Activated CD4-positive, alpha-beta T cell treated with anti-CD3 and anti-CD28 coated beads, Interleukin-2, amount 50 U/mL, for 4 hours (primary cell): ENCODE measurements at places on chromosomes 2 and 18.

DNA sequence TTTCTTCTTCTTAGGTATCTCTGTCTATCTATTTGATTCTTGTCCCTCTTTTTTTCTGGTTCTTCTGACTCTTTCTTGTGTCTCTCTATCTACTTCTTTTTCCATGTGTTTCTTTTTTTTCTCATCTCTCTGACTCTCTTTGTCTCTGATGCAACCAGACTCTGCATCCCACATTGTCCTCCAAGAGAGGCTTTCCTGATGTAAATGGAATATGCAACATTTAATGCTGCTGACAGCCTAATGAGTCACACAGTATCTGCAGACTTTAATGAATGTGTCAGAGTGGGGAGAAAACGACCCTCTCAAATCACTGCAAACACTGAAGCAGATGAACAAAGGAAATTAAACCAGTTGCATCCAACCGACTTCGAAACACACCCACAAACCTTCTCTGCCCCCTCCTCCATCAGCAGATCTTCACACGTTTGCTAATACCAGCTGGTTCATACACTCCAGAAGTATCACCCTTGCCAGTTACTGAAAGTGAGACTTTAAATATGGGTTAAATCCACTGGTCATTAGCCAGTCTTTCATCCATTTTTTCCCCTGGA is 351.5 kb downstream of the TXNL1 start:
- DNase-seq = no peak

- no peak for DNase-seq
Observed at GRCh38 chr2:28413152-28413898, 20.7 kb downstream of the FOSL2 start.

GRCh38 chr2:237304763-237305514 is 109.0 kb downstream of the COL6A3 start:
- DNase-seq = no peak

GRCh38 chr2:44943031-44943692 is 1.7 kb downstream of the SIX3 start:
- DNase-seq = no peak

DNA sequence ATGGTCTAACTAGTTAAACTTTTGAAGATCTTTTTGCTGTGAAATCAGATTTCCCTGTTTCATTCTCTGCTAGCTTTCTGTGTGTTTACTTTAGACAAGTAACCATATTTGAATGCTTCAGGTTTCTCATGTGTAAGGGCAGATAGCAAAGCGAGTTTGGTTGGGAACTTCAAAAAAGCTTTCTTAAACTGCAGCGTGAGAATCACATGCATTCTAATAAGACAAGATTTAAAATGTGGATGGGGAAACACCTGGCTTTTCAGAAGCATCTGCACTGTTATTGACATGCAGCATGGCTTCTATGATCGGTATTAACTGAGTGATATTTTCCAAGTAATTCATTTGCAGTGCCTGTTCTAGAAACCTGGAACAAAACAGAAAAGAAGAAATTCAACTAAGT is 119.3 kb downstream of the ABCA12 start:
- DNase-seq = no peak

- no peak for DNase-seq
Observed at GRCh38 chr2:175478096-175478768, 296.7 kb upstream of the ATP5MC3 start.

- no peak for DNase-seq
Observed at GRCh38 chr2:26144031-26144430, 28.9 kb upstream of the GAREM2 start.

GRCh38 chr18:55605733-55606338 is 17.8 kb upstream of the TCF4 start:
- no peak for DNase-seq

- no peak for DNase-seq
Observed at GRCh38 chr2:70123051-70123828, 36.0 kb downstream of the PCBP1 start.

DNA sequence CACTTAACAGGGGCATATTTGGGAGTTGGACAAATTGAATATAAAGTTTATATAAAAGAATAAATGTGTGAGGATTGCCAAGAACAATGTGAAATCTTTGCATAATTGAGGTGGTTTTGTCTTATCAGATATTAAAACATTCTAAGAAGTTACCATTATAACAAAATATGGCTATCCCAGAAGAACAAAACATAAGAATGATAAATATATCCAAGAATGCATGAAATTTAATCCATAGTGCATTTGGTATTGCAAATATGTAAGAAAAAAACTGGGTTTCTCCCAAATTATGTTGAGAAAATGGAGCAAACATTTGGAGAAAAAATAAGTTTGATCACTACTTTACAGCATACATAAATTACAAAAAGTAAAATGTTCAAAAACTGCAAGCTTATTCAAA is 562.4 kb downstream of the RNF144A start:
- DNase-seq = no peak

DNA sequence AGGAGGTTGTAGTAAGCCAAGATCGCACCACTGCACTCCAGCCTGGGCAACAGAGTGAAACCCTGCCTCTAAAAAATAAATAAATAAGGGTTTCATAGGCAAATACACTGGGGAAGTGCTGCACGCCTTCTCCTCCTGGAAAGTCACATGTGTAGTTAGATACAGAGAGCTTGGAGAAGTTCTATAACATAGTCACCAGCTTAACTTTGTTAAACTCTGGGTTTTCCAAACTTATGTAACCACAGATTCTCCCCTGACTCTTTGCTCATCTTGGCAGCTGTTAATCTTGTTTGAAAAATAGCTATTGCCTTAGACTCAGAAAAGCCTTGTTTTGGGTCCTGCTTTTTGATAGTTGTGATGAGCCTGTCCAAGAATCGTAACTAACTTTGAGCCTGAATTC is 25.2 kb downstream of the KIAA2012 start:
- DNase-seq = no peak

- DNase-seq = no peak
Observed at GRCh38 chr18:49690312-49690711, 123.0 kb downstream of the ACAA2 start.

- no peak for DNase-seq
Observed at GRCh38 chr2:40273734-40274182, 178.1 kb downstream of the SLC8A1 start.

- no peak for DNase-seq
Observed at GRCh38 chr2:50455351-50455939, 576.5 kb downstream of the NRXN1 start.

- no peak for DNase-seq
Observed at GRCh38 chr2:10165861-10166675, 43.5 kb downstream of the RRM2 start.

GRCh38 chr2:173432049-173432754 is 77.5 kb downstream of the CDCA7 start:
- DNase-seq = no peak

DNA sequence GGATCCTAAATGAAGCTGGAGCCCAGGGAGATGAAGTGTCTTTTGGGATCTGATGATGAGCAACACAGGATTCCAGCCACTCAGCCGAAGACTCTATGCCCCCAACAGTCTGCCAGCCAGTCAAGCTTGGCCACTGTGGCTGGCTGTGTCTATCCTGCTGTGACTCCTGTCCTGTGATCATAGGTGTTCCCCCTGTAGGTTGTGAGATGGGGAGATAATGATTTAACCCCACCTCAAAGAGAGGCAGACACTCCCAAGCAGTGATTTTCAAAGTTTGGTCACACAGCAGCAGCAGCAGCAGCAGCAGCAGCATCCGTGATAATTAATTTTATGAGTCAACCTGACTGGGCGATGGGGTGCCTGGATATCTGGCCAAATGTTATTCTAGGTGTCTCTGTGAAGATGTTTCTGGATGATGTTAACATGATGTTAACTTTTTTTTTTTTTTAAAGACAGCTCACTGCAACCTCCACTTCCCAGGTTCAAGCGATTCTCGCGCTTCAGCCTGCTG is 21.4 kb upstream of the RHOB start:
- no peak for DNase-seq

DNA sequence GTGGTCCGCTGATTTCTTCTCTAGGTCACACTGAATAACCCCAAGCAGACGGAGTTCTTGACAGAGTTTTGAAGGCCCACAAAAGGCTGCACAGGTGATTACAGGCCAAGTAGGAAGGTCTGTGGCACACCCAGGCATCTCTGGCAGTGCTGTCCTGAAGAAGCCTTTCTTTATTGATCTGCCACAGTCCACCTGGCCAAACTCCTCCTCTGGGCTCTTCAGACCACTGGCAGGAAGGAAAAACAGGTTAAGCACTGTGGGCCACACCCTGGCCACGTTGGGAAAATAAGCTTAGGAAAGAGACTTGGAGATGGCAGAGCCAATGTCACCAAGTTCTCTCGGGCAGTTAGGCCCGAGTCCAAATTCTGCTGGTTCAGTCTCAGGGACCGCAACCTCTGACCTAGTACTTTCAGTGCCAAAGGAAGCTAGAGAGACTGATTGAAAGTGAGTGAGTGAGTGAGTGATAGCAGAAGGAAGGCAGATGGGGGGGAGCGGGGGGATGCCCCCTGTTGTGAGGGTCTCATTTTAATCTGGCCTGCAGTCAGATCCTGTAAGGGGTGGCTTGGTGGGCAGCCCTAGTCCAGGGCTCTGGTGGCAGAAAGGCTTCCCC is 102.9 kb downstream of the TGFA start:
- DNase-seq = no peak

DNA sequence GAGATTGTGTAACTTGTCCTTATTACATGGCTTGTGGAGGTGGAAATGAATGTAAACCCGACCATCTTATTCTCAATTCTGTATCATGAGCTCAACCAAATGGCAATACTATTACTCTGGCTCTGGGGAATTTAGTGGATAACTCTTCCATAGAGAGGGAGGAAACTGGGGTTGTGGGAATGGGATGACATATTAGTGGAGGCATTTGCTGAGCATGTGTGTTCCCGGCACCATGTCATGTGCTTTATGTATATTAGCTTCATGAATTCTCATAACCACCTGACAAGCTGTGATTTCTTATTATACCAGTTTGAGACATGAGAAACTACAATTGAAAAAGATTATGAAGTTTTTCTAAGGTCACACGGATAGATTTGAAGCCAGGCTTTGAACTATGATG is 112.8 kb upstream of the TMEFF2 start:
- DNase-seq = no peak

DNA sequence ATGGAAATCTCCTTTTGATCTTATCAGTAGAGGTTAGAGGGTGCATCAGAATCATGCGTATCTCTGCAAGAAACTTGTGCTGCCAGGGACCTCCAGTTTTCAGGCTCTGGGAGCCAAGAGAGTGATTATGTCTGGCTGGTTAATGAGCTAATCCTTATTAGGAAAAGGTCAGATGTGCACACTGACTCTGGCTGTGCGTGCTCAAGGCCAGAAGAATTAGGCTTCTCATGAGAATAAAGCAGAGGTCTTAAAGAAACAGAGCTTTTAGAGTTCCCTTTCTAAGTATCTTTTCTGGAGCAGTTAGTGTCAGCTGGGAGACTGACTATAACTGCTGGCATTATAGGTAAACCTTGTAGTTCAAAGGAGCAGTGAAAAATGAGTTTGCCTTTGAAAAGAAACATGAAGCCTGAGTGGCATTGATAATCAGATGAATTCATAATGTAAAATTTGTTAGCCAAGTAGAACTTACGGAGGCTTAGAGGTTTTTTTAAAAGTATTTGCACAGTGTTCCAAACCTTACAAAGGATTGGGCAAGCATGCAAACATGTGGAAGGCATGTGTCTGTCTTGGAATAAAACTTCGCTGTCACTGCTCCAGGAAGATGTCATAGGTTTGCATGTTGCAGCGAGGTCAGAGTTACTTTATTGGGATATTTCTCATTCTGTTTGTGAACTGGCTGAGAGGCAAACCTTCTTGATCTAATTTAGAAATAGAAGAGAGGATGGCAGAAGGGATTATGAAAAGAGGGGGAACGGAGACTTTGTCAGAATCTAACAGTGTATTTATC is 151.7 kb downstream of the ARHGAP28 start:
- no peak for DNase-seq

- no peak for DNase-seq
Observed at GRCh38 chr2:30776831-30777635, 30.2 kb downstream of the CAPN13 start.

GRCh38 chr2:109545828-109546713 is 67.7 kb downstream of the SEPTIN10 start:
- DNase-seq = peak; percentile 48

GRCh38 chr2:207144173-207144785 is 21.5 kb downstream of the KLF7 start:
- no peak for DNase-seq

GRCh38 chr2:240412975-240413812 is 22.3 kb upstream of the GPC1 start:
- no peak for DNase-seq

GRCh38 chr2:173922760-173923159 is 42.4 kb downstream of the SP3 start:
- no peak for DNase-seq

GRCh38 chr2:68292108-68292710 is 27.5 kb downstream of the CNRIP1 start:
- peak; percentile 1 for DNase-seq

DNA sequence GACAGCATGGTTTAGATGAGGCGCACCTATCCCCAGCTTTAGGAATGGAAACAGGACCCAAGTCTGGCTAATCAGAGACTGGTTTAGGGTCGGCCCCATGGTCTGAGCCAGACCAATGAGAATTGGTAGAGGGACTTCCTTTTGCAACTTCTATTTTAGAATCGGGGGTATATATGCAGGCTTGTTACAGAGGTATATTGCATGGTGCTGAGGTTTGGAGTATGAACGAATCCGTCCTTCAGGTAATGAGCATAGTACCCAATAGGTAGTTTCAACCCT is 1.5 kb upstream of the BOLA3 start:
- no peak for DNase-seq

GRCh38 chr2:69026026-69026425 is 13.0 kb downstream of the ANTXR1 start:
- DNase-seq = no peak

GRCh38 chr2:196213252-196213980 is 42.0 kb upstream of the STK17B start:
- DNase-seq = no peak

GRCh38 chr2:219618733-219619122 is 8.7 kb upstream of the SLC4A3 start:
- DNase-seq = no peak

- no peak for DNase-seq
Observed at GRCh38 chr2:226531061-226531810, 268.4 kb downstream of the IRS1 start.

GRCh38 chr2:24421668-24422067 is 61.3 kb upstream of the ITSN2 start:
- DNase-seq = peak; percentile 44

DNA sequence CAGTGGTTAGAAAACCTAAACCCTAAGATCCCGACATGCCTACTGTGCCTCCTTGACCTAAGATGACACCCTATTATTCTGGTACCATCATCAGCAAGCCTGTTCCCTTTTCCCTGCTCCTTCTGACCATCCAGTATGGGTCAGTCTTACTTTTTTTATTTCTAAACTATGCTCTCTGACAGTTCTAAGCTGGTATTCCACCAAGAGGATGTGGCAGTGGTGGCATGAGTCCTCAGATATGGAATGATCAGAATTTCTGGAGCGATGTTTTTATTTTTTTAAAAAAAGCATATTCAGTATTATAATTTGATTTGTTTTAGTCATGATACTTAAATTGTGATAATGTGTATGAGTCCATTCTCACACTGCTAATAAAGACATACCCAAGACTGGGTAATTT is 145.9 kb upstream of the LHCGR start:
- DNase-seq = no peak

- DNase-seq = no peak
Observed at GRCh38 chr2:18272148-18272494, 288.3 kb downstream of the RDH14 start.
